ENCODE measurements at places on chromosomes 6 and 20.

DNA sequence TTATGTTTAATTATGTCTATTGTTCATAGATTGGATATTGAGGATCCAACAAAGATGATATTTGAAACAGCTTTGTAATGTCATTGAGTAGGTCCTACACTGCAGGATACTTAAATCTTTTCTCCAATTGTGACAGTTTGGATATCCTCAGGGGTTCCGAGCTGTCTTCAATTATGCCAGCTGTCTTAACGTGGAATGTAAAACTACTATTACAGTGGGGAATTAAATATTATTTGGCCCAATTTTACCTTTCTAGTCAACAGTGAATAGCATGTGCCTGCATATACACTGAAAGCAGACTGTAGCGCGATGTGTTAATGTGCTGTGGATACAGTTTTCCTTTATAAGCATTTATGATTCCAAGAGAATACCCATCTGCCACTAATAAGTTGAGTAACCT, 156.9 kb downstream of the GRIK2 start:
- DNase-seq: no peak

- no peak for DNase-seq
Measured at GRCh38 chr6:135686784-135687301, 164.7 kb upstream of the PDE7B start.

DNA sequence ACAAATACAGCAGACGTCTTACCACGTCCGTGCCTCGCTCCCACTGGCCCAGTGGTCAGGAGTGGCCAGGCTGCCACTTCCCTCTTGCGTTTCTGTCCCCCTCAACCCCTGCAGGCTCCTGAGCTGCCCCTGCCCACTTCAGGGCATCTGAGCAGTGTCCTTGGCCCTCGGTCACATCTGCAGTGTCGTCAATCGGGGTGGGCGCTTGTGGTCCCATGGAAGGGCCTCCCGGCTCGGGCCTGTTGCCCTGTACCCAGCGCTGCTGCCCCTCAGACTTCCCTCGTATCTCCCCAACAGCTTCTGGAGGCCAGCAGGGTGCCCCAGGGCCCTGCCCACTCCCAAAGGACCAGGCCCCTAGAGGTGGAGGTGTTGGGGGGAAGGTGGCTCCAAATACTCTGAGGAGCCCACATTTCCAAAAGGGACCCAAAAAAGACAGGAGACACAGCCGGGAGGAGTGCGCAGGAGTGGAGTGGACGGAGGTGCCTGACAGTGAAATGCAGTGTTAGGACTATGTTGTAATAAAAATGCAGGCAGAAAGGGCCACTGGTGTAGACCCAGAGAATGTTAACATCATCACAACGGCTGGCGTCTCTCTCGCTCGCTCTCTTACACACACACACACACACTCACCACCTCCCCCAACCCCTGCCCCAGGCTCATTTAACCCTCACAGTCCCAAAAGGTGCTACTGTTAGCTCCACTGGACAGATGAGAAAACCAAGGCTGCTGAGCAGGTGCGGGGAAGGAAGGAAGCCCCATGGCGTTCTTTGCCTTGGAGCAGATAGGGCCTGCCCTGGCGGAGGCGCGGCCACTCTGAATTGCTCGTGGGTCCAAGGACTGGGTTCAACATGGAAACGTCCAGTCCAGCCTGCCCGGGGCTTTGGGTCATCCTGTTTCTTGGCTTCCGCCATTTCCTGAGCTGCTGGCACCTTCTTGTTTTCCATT, 343.9 kb downstream of the ZFAND3 start:
- DNase-seq: no peak

- no peak for DNase-seq
Measured at GRCh38 chr6:166760288-166760687, 133.2 kb upstream of the RPS6KA2 start.

DNA sequence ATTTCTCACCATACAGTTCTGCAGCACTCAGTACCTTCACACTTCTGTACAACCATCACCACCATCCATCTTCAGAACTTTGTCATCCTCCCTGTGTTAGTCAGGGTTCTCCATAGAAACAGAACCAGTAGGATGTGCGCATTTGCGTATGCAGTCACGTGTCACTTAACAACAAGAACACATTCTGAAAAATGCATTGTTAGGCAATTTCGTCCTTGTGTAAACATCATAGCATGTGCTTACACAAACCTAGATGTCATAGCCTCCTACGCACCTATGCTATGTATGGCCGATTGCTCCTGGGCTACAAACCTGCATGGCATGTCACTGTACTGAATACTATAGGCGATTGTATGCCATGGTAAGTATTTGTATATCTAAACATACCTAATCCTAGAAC, 66.2 kb upstream of the PTPRT start:
- no peak for DNase-seq

GRCh38 chr20:8020314-8021079, 936 bp upstream of the TMX4 start:
- no peak for DNase-seq

GRCh38 chr20:33362898-33363297, 38.4 kb downstream of the CDK5RAP1 start:
- DNase-seq: no peak

DNA sequence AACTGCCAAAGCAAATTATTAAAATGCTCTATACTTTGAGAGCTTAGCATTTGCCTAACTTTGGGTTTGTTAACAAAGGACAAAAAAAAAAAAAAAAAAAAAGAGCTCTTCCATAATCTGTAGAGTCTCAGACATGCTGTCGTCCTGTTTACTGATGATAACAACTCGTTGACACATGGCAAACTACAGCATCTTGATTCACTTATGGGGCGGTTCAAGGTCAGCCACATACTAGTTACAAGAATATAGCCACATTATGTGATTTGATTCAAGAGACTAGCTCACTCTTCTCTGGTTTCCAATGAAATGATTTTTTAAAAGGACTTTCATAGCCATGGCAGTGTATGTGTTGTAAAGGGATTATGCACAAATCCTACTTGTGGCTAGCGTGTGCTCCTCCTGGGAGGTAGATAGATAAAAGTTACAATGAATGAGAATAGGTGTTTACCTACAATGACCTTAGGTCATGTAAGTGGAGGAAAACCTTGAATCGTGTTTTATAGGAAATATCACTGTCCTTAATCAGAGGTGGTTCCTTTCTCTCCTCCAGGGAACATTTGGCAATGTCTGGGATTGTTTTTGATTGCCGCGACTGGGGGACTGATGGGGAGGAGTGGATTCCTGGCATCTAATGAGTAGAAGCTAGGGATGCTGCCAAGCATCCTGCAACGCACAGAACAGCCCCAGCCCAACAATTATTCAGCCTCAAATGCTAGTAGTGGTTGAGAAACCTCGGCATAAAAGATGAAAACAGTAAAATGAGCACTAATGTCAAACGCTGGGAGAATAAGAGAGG, 969.2 kb upstream of the SLC35B3 start:
- no peak for DNase-seq

- DNase-seq: no peak
Measured at GRCh38 chr6:10146715-10147451, 268.0 kb downstream of the TFAP2A start.

DNA sequence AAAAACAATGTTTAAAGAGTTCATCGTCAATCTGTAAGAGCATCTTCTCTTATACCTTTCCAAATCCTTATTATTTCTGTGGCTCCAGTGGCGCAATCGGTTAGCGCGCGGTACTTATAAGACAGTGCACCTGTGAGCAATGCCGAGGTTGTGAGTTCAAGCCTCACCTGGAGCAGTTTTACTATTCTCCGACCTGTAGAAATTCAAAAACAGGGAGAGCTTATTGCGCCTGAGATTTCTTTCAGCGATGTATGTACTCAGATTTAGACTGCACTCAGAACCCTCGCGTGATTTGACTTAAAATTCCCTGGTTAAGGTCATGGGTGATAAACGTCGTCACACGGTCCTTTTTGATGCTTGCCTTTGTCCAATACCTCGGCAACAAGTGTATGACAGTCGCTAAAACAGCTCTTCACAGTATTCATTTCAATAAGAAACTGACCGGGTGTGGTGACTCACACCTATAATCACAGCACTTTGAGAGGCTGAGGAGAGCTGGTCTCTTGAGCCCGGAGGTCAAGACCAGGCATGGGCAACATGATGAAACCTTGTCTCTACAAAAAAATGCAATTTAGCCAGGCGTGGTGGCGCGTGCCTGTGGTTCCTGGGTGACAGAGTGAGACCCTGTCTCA, 11.9 kb downstream of the GPX5 start:
- DNase-seq: no peak

- peak; percentile 51 for DNase-seq
Measured at GRCh38 chr20:44909872-44910689, at the start of gene PABPC1L. Gene PABPC1L (plus strand): TSS chr20:44910060. CDS start chr20:44910144, 84 bp downstream.

- no peak for DNase-seq
Measured at GRCh38 chr20:13995841-13996240, 525 bp downstream of the MACROD2 start.

GRCh38 chr6:79145301-79145700, 67.2 kb upstream of the PHIP start:
- no peak for DNase-seq

DNA sequence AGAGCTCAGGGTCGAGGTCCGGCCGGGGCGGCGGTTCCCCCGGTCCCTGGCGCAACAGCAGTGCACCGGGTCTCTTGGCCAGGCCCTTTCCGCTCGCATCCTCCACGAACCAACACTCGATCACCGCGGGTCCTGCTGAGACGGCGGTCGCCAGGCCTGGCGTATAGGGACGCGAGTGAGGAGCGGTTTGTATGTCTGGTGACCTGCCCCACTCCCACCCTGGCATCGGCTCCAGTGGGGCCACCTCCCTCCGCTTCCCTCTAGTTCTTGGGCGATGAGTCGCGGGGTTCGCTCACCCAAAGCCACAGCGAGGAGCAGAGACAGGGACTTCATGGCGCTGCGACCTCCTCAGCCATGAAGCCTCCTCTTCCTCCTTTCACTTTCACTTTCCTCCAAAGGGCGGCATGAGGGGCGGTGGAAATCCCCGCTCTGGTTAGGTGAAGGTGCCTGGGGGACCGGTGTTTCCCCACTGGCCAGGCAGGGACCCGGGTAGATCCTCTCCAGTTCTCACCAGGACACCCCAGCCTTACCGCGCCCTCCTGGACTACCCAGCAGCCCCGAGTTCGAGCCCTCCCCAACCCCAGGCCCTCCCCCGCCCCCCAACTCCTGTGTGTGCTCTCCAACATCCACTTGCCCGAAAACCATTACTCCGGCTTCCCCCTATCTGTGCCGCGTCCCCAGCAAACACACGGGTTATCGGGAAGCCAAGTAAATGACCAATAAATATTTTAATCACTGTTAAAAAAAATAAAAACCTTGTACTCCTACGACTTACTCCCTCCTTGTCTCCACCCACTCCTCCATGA, at the start of gene TAPBP:
Gene TAPBP, minus strand, starts transcription at position 370 of the 806 bp plus-strand sequence. Its CDS starts 37 bp downstream, at position 333.
- DNase-seq: peak; percentile 84

DNA sequence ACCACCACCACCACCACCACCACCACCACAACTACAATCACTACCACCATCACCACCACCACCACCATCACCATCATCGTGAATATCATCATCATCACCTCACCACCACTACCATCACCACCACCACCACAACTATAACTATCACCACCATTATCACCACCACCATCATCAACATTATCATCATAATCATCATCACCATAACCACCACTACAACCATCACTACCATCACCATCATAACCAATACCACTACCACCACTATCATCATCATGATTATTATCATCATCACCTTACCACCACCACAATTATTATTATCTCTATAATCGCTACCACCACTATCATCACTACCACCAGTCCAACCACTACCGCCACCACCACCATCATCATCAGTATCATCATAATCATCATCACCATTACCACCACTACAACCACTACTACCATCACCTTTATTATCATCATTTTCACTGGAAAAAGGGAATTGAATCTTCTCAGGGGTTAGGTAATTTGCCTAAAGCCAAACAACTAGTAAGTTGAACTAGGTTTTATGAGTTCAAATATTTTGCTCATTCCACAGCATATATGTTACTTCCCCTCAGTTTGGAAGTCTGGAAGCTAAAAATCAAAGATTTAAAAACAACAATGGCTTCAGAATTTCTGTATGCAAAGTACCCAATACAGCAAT, 8.3 kb downstream of the RIPOR2 start:
- DNase-seq: no peak

- DNase-seq: no peak
Measured at GRCh38 chr6:150119173-150119572, 23.7 kb upstream of the PPP1R14C start.

DNA sequence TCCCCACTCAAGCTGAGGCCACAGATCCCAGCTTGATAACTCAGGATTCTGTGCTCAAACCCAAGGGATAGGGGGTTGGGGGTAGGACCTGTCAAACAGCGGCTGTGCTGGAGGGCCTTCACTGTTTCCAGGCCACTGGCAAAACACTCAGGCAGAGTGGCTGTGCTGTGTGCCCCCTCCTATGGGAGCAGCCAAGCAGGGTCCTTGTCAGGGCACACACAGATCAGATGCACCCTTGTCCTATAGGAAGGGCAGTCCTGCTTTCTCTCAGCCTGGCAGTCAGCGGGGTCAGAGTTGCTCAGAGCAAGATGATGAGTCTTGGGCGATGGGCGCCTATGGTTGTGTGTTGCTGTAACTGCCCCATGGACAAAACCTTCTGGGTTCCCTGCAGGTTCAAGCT, 554.8 kb downstream of the TBC1D32 start:
- DNase-seq: no peak

DNA sequence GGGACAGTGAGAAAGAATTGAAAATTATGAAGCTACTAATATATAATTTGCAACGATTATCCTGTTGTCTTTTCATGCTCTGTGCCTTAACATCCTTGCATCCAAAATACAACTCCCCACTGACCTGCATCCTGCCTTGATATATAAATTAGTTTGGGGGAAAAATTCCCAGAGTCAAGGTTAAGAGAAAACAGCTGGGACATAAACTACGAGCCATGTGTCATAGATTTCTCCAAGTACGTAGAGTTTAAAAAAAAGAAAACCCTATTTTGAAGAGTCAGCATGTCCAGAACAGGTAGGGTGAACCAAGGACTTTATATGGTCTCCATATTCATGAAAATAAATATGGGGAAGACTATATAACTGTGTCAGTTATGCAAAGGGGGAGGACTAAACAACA, 123.8 kb upstream of the MARCKS start:
- no peak for DNase-seq

- no peak for DNase-seq
Measured at GRCh38 chr6:53101006-53101405, 35.8 kb downstream of the FBXO9 start.

DNA sequence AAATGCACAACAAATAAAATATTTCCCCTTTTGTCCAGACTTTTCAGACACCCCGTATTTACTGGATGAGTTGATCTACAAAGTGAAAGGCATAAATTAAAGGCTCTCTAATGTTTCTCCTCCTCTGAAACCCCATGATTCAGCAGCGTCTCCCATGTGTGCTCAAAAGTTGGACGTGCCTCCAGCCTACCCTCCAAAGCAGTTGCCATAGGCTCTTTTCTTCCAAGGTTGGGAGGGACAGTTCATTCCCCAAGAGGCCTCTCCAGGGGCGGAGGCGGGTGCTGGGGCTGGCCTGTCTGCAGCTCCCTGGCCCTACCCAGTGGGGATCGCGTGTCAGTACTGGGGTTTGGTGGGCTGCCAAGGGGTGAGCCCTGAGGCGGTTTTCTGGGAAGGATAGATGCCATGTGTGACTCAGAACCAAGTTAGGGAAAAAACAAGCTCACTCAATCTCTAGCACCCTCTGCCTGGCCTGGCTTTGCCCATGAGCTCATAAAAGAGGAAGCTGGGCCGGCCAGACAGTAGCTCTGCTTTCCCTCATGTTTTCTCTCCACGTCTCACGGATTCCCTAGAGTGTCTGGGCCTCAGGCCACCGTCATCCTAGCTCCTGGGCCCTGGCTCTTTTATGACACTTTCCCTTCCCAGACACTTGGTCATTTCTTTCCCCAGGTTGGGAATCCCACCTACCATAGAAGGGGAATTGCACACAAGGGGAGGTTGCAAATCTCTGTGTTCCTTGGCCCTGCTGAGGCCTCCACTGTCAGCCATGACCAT, 8.0 kb upstream of the IER3 start:
- no peak for DNase-seq

- DNase-seq: no peak
Measured at GRCh38 chr6:17556014-17556413, 44.1 kb upstream of the FAM8A1 start.

Measured in stimulated activated CD8-positive, alpha-beta memory T cell treated with anti-CD3 and anti-CD28 coated beads, Interleukin-4, amount 100 ng/mL, for 4 hours (primary cell).